ENCODE measurements at places on chromosomes 11 and 22.

DNA sequence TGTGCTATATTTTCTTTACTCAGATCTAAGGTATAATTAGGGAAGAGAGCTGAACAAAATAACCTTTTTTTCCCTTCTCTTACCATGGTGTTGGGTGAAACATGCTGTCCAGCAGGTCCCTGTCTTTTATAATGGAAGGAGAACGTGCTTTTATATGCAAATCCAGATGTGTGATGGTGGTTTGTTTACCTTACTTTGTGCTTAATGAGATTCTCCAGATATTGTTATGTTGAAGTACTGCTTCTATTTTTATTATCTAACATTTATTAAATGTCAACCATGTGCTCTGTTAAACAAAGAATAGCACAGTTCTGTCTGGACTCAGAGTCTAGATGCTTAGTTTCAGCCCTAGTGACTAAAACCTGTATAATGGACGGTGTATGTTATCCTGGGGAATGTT lies 10.1 kb upstream of the GRIK4 start:
- DNase-seq = no peak

DNA sequence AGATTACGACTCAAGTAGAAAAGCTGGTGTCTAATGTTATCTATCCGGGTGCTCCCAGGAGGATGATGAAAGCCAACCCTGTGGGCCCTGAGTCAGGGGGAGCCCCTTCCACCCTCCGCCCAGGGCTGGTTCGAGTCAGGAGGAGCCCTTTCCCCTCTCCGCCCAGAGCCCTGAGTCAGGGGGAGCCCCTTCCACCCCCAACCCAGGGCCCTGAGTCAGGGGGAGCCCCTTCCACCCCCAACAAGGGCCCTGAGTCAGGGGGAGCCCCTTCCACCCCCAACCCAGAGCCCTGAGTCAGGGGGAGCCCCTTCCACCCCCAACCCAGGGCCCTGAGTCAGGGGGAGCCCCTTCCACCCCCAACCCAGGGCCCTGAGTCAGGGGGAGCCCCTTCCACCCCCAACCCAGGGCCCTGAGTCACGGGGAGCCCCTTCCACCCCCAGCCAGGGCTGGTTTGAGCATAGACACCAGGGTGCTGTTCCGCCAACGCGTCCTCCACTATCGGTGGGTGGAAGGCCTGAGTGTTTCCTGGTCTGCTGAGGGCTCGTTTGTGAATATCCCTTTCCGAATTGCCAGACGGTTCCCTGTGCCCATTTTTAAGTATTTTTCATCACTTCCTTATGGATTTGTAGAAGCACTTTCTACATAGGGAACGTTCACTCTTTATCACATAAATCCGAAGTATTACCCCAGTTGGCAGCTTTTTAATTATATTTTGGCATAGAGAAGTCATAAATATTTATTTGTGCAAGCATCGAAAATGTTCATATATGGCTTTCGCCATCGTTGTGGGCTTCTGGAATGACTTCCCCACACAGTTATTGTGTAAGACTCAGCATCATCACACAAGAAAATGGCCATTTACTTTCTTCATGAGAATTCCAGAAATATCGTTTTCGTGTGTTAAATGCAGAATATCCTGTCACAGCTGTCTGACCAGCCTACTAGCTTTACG lies 380.6 kb downstream of the BRD1 start:
- DNase-seq = no peak

DNA sequence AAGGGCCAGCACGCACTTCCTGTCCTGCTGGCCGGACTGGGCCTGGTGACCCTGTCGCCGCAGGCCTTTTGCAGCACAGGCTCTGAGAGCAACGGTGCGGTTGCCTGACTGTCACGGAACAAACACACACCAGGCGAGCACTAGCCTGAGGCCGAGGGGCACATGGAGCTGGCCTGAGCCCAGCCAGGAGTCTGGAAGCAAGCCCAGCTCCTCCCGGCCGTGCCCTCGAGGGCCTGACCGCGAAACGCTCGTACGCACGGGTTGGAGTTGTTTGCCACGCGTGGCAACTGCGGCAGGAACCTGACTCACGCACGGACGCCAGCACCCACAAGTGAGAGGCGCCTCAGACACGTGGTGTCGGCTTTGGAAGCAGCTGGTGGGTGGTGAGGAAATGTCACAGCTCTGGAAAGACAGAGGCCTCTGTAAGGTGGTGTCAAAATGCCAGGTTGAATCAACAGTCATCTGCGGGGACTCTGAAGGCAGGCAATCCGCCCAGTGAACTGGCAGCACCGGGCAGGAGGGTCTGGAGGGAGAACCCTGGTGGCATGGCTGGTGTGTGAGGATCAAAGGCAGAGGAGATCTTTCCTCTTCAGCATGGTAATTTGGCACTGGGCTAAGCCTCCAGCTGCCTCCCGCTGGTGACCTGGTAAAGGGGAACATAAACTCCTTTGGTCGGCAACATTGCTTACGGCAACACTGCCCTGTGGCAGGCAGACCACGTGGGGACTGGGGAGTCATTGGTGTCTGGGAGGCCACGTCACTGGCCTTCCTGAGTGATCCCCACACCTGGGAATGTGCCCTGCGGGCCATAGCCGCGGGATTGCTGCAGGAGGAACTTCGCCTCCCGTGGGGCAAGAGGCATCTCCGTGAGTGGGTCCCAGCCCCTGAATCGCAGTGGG lies 15.3 kb upstream of the IL17REL start:
- peak; percentile 5 for DNase-seq

DNA sequence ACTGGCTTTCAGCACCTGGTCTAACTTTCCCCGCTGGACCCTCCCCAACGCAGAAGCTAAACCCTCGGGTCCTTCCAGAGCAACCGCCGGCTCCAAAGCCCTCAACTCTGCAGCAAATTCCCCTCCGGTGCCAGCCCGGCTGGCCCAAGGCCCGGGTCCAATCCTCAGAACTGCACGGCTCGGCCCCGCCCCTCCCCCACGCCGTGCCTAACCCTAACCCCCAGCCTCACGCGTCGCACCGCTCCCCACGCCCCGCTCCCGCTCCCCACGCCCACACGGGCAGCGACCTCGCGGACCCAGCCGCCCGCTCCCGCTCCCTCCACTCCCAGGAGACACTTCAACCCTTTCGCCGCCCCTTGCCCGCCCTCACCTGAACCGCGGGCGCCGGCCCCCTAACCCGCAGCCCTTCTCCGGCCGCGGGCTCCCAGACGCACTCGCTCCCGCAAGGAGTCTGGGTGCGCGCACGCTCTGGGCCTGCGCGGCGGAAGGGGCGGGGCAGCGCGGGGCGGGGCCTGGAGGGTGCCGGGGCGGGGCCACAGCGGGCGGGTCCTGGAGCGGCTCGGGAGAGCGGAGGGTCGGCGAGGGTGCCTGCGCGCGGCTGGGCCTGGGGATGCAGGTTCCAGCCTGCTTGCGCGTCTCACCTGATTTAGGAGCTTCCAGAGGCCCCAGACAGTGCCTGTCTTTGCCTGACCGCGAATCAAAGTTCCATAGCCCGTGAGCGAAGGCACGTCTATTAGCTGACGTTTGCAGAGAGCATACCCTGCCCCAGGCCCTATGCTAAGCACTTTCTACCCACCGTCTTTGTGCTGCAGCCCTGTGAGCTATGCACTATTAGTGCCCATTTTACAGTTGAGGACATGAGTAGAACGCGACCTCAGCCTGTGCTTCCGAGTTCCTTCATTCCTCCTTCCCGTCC lies at the start of gene NFRKB:
TSS of gene NFRKB (minus strand) at position 453 of the 916 bp plus-strand sequence. CDS start 2,729 bp downstream, outside the sequence.
- DNase-seq = no peak

DNA sequence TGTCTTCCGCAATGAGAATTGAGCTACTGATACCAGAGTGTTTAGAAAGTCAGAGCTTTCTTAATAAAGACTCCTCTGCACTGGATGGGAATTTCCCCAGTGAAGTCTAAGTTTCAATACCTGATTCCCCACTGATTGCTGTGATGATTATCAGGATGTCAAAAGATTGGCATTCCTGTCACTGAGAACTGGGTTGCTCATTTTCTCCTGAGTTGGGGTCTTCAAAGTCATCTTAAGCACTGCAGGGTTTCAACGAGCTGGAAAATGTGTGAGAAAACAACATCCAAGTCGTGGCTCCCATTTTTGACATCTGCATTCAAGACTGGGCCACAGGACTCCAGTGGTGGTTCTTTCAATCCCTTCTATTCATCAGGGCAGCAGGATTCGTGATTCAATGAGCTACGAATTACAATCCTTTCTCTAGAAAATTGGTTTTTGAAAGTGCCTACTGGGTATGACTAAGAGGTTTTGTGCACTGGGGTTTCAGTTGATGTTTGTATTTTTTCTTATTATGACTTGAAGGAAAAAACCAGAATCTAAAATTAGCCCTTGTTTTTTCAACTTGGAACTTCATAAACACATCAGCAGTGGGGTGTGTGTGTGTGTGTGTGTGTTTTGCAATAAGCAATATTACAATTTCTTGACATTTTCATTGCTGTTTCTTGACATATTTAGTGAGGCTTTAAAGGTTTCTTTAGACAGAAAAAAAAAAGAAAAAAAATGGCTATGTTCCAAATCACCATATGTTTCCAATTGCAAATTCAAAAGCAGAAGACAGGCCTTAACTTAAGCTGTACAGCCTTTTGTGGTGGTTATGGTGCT lies 233.0 kb downstream of the FAM76B start:
- no peak for DNase-seq

DNA sequence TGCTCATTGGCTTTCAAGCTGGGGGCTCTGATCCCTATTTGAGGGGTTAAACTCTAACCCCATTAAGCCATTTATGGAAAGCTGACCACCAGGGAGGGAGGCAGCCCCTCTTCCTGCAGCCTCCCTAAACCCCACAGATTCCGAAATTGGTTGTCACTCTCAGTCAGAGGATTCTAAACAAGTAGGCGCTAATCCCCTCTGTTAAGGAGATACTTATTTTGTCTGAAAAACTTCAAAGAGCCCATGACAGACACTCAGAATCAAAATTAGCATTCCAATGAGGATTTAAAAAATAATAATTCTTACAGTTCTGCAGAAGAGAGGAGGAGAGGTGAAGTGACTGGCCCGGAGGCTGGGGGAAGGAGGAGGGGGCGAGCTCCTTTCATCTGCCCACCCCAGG lies 69.7 kb upstream of the LMO1 start:
- DNase-seq = no peak

DNA sequence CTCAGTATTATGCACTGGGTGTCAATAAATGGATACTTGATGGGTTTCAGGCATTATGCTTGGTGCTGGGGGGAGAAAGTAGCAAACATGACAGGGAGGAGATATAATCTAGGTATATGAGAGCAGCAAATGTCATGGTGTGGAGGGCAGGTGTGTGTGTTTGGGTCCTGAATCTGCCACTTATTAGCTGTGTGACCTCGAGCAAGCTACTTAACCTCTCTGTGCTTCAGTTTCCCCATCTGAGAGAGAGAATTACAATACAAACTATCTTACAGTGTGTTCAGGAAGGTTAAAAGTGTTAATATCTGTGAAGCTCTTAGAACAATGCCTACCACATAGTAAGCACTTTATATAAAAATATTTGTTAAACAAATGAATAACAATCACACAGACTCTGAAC lies 2.8 kb downstream of the SLC22A8 start:
- no peak for DNase-seq

DNA sequence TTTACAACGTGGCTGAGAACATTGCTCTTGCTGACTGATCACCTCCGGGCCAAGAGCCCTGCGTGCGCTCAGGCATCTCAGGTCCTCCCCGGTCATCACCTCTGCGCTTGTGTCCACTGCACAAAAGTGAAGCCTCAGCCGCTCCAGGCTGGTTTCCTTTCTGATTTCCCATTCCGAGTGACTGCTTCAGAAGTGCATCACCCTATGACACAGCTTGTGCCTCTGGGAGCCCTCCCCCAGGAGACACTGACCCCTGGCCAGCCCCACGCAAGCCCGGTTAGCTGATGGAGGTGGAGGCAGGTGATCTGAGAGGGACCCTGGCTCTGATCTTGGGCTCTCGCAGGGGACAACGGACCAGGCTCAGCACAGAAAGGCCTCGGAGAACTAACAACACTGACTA lies 38.3 kb upstream of the GNB1L start:
- DNase-seq = no peak

DNA sequence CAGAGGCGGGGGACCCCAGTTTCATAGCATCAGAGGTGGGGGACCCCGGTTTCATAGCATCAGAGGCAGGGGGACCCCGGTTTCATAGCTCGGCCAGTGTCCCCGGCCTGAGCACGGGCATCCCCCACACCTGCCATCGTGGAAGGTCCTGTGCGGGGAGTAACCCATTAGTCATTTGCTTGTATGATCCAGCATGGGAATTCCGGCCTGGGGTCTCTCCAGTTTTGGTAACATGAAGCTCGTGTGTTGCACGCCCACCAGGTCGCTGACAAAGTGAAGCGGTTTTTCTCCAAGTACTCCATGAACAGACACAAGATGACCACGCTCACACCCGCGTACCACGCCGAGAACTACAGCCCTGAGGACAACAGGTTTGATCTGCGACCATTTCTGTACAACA lies 29.0 kb upstream of the KRTAP5-7 start:
- no peak for DNase-seq

DNA sequence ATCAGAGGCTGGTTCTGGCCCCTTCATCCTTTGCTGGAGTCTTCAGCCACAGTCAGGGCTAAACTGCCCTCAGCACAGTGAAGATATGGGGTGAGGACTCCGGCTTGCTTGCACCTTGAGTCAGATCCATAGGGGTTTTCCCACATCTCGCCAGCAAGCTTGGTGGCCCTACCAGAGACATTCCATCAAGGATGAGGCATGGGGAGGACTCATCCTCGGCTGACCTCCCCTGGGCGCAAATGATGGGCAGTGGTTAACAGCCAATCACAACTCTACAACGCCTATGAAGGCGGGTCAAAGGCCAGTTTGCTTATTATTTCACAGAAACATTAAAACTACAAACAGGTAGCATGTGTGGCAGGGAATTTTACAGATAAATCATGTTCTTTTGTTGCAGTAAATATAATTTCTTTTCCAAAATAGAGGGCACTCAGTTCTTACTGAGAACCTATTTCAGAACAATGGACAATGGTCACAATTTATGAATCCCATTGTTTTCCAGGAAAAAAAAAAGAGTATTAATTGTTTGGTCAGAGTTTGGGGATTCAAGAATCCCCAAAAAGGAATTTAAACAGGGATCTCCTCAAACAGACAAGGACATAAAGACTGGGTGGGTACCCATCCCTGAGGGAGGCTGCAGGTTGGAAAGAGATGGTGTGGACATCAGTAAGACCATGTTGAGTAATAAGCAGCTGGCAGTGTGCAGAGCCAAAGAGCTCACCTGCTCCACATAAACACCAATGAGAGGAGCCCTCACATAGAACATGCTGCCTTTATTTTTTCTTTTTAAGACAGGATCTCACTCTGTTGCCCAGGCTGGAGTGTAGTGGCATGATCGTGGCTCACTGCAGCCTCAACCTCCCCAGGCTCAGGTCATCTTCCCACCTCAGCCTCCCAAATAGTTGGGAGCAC lies 14.8 kb downstream of the PLAAT3 start:
- peak; percentile 89 for DNase-seq

DNA sequence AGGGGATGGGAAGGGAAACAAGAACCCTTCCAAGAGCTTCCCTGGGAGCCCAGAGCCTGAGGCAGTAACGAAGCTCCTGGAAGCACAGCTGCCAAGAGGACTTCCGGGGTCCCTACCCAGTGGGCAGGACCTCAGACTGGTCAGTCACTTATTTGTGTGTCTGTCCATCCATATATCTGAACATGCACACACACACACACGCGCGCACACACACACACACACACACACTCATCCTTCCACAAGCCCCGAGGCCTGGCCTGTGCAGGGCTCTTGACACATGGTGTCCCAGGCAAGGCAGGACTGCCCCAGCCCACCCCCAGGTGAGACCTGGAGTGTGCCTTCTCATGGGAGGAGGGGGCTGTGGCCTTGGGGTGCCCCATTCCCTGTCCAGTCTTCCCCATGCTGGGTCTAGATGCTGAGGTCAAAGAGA lies 44.9 kb downstream of the IGLL5 start:
- no peak for DNase-seq

- DNase-seq = no peak
These were observed 47.2 kb upstream of the BLID start for GRCh38 chr11:122163053-122163819.

GRCh38 chr22:23281406-23282088 lies 101.2 kb downstream of the BCR start:
- DNase-seq = peak; percentile 35
